Suprapubic skin (tissue), 4 donors: ENCODE measurements at places on chromosomes 2 and 18. TPM values are rescaled to one million over a fixed set of nuclear protein-coding genes. Genes with fewer than 3 reads are reported as not detected.

DNA sequence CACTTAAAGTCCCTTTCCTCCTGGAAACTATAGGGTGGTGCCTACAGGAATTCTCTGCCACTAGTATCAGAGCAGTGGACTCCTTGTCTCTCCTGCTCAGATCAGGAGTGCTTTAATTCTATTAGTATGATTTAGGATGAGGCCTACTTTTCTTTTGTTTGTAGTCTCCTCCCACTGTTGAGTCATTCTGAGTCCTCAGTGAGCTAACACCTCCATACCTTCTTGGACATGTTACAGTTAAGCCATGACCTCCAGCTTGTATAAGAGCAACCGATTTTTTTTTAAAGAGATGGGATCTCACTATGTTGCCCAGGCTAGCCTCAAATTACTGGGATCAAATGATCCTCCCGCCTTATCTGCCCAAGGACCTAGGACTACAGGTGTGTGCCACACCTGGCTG is 48.7 kb upstream of the OTOF start:
- no peaks in the 10 kb centered on the region for H3K4me1 ChIP-seq
- no peaks in the 10 kb centered on the region for H3K36me3 ChIP-seq
- H3K27ac ChIP-seq = no peak overlapping the region
- H3K27me3 ChIP-seq = peaks cover 28% of the 10 kb centered on the region
- H3K4me3 ChIP-seq = no peak overlapping the region
- no peak for DNase-seq

Gene GALR1
- total RNA-seq = not detected

- H3K4me3 ChIP-seq = no peak overlapping the region
- H3K4me1 ChIP-seq = no peaks in the 10 kb centered on the region
- H3K27ac ChIP-seq = no peak overlapping the region
- H3K36me3 ChIP-seq = peaks cover 9% of the 10 kb centered on the region
- no peaks in the 10 kb centered on the region for H3K27me3 ChIP-seq
Observed at GRCh38 chr18:35127201-35127600, 86.0 kb downstream of the MAPRE2 start.

Gene PDE1A
- 2.6 TPM for total RNA-seq

Gene NPHP1
- total RNA-seq = 6.5 TPM

DNA sequence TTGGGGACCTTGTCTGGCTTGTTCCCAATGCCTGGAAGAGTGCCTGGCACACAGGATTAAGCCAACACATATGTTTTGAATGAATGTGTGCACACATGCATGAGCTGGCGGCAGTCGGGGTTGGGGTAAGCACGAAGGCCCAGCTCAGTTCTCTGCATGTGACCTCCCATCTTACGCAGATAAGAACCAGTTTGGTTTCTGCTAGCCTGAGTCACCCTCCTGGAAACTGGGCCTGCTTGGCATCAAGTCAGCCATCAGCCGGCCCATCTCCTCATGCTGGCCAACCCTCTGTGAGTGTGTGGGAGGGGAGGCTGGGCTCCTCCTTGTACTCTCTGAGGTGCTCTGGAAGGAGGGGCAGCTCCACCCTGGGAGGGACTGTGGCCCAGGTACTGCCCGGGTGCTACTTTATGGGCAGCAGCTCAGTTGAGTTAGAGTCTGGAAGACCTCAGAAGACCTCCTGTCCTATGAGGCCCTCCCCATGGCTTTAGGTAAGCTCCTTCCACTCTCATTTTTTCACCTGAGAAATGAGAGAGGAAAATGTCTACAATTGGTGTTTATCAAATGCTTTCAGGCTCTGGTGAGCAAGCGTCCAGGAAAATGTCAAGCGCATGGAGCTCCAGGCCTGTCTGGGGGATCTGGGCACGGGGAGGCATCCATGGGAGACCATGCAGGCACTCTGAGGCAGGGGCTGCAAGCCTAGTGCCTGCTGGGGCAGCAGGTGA is 9.7 kb upstream of the IL1RN start:
- no peaks in the 10 kb centered on the region for H3K36me3 ChIP-seq
- H3K27ac ChIP-seq = peak overlapping the region; percentile 88
- peak; percentile 83 for DNase-seq
- peak overlapping the region; percentile 38 for H3K4me3 ChIP-seq
- H3K4me1 ChIP-seq = peaks cover 57% of the 10 kb centered on the region

GRCh38 chr18:45865466-45865865 is 40.0 kb downstream of the SIGLEC15 start:
- no peak for DNase-seq
- H3K27ac ChIP-seq = no peak overlapping the region
- no peak overlapping the region for H3K4me3 ChIP-seq

Gene RSAD2
- 0.24 TPM for total RNA-seq

DNA sequence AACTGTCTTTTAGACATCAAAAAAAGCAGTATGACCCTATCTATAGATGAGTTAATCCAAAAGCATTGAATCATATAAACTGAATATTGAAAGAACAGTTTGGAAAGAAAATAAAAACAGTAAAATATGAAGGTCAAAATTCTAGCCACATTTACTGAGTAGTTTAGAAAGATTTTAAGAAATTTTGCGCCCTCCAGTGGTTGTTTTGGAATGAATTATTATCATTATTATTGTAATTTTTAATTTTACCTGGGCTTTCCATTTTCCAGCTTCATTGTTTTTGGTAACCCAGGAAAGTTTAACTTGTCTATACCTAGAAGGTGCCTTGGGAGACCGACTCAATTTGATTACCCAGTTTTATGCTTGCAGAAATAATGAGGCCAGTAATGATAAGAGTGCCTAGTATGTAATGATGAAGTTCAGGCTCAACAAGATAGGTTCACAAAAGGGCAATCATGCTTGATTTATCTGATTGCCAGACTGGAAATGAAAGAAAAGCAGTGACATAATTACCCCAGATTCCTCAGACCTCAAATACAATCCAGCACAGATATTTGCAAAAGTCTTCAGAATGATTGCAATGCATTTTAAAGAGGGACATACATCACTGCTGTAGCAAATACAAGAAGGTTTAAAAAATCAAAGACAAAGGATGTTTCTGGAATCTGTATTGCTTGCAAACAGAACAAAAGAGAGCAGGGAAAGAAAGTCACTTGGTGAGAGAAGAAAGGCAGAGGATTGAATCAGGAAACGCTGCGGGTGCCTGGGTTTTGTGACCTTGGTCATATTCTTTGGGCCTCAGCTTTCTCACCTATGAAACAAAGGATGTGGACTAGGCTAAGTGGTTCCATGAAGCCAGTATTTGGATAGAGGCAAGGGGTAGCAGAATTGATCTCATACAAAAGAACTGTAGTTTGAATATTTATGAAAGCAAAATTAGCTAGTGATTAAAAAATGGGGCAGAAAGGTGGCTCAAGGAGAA is 153.8 kb downstream of the MAP2 start:
- no peak overlapping the region for H3K27ac ChIP-seq
- DNase-seq = no peak
- H3K4me1 ChIP-seq = no peaks in the 10 kb centered on the region
- no peaks in the 10 kb centered on the region for H3K27me3 ChIP-seq
- no peaks in the 10 kb centered on the region for H3K36me3 ChIP-seq

- no peaks in the 10 kb centered on the region for H3K4me1 ChIP-seq
- H3K27ac ChIP-seq = no peak overlapping the region
- DNase-seq = no peak
- no peaks in the 10 kb centered on the region for H3K36me3 ChIP-seq
Observed at GRCh38 chr18:78861706-78862105, 117.9 kb upstream of the SALL3 start.

GRCh38 chr2:23703583-23704385 is 223.1 kb downstream of the ATAD2B start:
- H3K27ac ChIP-seq = no peak overlapping the region
- H3K27me3 ChIP-seq = no peaks in the 10 kb centered on the region
- H3K4me3 ChIP-seq = no peak overlapping the region
- peak; percentile 54 for DNase-seq
- H3K4me1 ChIP-seq = no peaks in the 10 kb centered on the region
- H3K36me3 ChIP-seq = peaks cover 65% of the 10 kb centered on the region

DNA sequence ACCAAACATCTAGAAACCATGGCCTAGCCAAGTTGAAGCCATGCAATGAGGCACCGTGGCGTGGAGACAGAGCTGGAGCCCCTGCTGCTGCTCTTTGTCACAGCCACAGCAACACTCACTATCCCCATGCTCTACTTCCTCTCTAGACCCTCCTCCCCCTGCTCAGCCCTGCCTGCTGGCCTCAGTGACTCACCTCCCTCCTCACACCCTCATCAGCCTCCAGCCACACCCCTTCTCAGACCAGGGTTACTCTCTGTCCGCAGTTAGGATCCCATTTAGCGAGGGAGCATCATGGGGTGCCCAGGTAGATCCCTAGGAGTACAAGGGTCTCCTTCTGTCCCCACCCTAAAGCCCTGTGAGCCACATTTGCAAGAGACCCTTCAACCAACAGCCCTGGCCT is 25.4 kb upstream of the SOX11 start:
- H3K27me3 ChIP-seq = peaks cover 6% of the 10 kb centered on the region
- no peaks in the 10 kb centered on the region for H3K36me3 ChIP-seq
- H3K27ac ChIP-seq = no peak overlapping the region
- DNase-seq = no peak
- H3K4me1 ChIP-seq = no peaks in the 10 kb centered on the region

DNA sequence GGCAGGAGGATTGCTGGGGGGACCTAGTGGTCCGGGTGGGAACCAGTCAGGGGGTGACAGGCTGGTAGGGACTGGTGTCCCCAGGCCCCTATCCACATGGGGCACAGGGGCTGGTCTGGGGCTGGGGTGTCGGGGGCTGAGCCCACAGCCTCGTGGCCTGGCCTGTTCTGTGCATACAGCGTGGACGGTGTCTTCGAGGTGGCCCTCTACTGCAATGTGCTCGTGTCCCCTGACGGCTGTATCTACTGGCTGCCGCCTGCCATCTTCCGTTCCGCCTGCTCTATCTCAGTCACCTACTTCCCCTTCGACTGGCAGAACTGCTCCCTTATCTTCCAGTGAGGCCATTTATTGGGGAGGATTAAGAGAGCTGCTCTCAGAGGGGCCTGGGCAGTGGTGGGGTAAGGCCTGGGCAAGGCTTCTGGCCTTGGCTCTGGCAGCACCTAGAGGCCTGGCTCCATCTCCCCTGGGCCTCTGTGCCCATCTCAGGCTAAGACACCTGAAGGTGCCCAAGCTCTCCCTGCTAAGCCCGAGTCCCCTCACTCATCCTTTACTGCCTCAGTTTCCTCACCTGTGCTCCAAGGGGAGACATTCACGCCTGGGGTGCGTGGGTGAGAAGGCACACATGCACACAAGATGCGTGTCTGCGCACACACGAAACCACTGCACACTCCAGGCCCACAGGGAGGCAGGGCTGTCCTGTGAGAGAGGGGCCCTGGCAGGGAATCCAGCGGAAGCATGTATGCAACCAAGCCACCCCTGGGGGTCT is 1.9 kb downstream of the CHRNG start:
- peaks cover 8% of the 10 kb centered on the region for H3K4me1 ChIP-seq
- no peaks in the 10 kb centered on the region for H3K36me3 ChIP-seq
- no peak overlapping the region for H3K4me3 ChIP-seq

GRCh38 chr2:235803028-235803427 is 309.2 kb downstream of the AGAP1 start:
- H3K36me3 ChIP-seq = peaks cover 49% of the 10 kb centered on the region
- H3K4me1 ChIP-seq = no peaks in the 10 kb centered on the region
- DNase-seq = no peak
- no peak overlapping the region for H3K27ac ChIP-seq
- no peaks in the 10 kb centered on the region for H3K27me3 ChIP-seq
